ENCODE measurements at places on chromosomes 3 and 15.

GRCh38 chr3:197957790-197958133, 2.3 kb upstream of the LMLN start:
- no peak for DNase-seq

DNA sequence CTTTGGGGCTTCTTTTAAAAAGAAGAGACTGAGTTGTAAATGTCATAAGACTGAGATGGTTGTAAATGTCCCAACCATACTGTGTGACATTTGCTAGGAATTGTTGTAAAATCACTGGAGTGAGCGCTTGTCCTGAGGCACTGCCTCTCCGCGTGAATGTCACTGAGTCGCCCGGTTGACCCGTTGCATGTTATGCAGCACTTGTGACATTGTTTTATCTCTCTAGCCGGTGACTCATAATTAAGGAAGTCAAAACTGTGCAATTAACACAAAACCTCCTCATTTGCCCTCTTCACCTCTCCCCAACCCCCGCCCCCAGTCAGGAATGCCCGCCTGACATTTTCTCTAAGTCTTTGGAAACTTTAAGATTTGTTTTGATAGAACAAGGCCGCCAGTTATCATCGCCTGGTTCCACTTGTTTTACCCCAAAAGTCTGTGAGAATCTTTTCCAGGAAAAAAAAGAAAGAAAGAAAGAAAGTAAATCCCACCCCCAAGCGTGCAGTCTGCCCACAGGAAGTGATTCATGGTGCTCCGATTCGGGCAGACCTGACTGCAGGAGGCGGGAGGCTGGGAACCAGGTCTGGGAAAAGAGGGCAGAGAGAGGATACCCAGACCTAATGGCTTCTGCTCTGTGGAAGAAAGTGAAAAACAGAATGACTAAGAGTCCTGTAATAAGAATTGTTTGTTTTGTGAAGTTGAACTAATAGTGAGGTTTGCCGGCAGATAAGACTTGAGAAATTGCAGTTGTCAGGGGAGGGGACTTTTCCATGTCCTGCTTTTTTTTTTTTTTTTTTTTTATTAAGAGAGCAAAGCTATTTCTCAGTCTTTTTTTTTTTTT, 84.8 kb downstream of the SMAD3 start:
- no peak for DNase-seq

GRCh38 chr15:78830514-78831228, 19.4 kb upstream of the ADAMTS7 start:
- no peak for DNase-seq

GRCh38 chr15:68797191-68797590, 23.5 kb downstream of the ANP32A start:
- no peak for DNase-seq

GRCh38 chr15:50134524-50135024, 15.5 kb upstream of the ATP8B4 start:
- no peak for DNase-seq

DNA sequence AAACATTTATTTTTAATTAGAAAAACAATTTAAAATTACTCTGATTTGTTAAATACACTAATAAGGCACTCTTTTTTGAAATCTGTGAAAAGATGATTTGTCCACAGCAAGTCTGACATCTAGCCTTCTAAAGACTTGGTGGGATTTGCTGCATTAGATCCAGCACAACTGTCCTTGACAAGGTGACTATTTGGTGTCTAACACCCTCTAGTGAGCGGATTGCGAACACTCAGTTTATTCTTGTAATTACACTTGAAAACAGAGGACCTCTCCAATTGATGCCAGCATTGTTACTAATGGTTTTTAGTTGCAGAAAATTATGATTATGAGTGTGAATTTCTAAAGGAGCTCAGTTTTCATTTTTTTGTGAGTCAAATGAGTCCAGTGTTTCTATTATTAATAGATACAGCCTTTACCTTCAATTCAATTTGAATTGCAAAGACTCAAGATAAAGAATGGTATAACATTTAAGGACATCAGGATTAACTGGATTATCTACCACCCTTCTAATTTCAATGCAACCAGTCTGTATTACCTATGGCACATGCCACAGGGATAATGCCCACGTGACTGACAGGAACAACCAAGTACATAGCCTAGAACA, 29.7 kb upstream of the STRIT1 start:
- peak; percentile 51 for DNase-seq

- DNase-seq = peak; percentile 1
These were observed 107.9 kb downstream of the FMN1 start for GRCh38 chr15:33086500-33087121.

DNA sequence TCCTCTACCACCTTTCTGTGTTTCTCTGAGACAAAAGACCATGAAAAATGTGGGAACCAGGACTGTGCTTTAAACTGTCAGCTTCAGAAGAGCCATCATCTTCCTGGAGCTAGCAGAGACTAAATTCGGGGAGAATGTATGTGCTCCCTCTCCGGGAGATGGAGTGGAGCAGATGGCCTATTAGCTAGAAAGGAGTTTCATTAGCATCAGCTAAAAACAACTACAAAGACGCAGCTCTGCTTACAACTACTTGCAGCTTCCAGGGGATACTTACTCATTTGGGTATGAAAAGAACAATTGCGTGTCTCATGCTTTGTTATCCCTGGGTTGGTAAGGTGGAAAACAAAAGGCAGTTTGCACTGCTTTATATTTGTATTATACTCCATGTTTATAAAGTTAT, 159.6 kb downstream of the MFSD1 start:
- DNase-seq = no peak

DNA sequence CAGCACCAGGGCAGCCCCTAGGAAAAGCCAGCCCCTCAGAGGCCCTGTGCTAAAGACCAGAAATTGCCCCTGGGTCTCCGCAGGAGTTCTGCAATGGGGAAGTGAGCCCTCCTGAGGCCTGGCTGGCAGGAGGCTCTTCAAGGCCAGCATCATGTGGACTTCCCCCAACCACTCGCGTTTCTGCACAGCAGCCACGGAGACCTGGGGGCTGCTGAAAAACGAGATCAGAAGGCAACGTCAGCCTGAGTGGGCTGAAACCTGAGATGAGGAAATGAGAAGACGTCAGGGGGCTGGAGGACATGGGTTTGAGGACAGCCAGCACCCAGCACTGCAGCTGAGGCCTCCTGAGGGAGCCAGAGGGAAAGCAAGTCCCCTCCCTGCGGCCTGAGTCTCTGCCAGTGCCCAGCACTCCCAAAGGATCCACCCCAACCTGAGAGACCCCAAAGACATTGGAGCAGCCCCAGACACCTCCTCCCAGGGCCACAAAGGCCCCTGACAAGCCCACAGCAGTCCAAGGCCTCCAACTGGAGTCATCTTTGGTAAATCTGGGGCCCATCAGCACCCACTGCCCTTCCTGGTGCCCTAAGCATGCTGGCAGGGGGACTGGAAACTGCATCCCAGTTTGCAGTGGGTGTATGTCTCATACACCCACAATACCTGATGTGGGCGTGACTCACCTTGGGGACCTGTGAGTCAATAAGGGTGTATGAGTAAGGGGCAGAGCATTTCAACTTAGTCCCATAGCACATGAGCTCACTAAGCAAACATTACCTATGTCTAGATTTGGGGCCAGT, 29.2 kb upstream of the CYP11A1 start:
- DNase-seq = no peak

DNA sequence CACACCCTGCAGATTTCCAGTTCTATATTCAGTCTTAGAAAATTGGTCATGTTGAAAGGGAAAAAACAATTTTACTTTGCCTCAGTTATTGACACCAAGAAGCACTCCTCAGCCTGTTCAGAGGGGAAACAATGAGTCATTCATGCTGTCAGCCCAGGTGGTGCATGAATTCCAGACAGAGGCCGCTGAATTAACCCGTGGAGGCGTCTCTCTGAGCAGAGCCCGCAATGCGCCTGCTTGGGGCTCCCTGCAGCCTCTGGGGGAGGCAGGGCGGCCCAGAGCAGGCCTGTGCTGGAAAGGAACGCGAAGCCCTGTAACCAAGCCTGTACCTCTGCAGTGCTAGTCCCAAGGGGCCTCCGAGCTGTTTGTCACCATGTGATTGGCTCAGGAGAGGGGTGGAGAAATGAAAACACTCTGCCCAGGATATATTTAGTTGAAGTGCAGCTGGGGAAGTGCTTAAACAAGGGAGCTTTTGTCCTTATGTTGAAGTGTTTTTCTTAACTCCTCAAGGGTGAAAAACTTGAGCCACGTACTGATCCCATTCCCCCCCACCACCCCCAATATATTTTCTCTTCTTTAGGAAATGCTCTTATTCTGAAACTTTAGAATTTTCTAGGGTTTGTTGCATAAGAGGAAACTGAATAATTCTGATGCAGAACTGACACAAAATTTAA, 68.3 kb upstream of the CHD2 start:
- peak; percentile 95 for DNase-seq

GRCh38 chr3:15845475-15845874, 47.7 kb upstream of the ANKRD28 start:
- no peak for DNase-seq

DNA sequence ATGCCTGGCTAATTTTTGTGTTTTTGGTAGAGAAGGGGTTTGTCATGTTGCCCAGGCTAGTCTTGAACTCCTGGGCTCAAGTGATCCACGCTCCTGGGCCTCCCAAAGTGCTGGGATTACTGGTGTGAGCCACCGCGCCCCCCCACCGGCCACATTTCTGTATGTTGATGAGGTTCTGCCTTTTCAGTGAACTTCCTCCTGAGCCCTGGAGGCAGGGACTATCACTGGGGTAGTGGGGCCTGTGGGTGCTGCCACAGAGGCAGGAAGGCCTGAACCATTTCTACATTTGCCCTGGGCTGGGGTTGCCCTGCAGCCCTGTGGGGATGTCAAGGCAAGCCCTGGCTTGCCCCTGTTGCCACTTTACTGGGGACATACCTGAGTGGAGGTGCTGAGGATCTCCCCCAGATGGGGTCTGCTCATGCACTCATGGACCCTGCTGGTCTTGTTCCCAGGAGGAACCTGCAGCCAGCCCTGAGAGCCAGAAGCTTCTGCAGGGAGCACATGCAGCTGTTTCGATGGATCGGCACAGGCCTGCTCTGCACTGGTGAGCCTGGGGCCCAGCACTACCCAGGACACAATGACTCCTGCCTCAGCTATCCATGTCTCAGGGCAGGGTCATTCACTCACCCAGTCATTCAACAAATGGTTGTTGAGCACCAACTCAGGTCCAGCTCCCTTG, 5.7 kb downstream of the SLC28A1 start:
- no peak for DNase-seq

- DNase-seq = no peak
These were observed 21.2 kb downstream of the STARD5 start for GRCh38 chr15:81302701-81303109.

DNA sequence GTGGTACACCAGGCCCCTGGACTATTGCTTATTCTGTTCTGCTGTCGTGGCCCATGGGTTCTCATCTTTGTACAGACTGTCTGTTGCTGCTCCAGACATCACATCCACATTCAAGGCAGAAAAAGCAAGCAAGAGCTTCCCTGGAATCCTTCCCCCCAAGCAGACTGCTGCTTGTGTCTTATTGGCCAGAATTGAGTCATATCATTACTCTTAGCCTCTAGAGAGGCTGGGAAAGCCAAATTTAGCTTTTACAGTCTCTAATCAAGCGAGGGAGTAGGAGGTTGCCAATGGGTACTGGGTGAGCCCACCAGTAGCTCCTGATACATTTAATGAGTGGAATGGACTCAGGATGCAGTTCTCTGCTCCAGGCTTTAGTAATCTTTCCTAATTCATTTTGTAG, 39.4 kb downstream of the RAB6B start:
- no peak for DNase-seq

GRCh38 chr3:45535665-45536064, 58.9 kb upstream of the LIMD1 start:
- no peak for DNase-seq

GRCh38 chr3:191470545-191470944, 9.6 kb downstream of the PYDC2 start:
- no peak for DNase-seq

DNA sequence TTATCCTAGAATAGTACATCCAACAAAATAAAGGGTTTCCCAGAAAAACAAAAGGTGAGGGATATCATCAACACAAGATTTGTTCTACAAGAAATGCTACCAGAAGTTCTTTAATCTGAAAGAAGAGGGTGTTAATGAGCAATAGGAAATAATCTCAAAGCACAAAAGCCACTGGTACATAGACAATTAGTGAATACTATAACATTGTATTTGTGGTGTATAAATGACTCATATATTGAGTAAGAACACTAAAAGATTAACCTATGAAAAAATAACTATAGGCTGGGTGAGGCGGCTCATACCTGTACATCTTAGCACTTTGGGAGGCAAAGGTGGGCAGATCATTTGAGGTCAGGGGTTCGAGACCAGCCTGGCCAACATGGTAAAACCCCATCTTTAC, 210.2 kb upstream of the SLITRK3 start:
- no peak for DNase-seq

DNA sequence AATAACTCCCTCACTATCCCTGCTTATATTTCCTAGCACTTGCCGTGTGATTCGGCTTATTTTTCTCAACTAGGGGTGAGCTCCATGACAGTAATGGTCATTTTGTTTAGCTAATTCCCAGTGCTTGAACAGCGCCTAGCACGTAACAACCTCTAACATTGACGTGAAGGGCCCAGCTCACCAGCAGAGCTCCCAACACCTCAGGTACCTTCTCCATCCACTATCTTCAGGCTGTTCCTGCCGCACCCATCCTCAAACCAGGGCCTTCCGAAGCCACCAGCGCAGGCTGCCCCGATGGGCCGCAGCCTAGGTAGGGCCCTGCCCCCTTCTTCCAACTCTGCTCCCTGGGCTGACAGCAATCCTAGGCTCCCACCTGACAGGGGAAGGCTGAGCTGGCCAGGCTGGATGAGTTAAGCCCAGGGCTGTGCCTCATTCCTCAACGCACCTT, 751 bp upstream of the RPS17 start:
- no peak for DNase-seq

GRCh38 chr3:125003369-125003853, 52.4 kb downstream of the HEG1 start:
- no peak for DNase-seq

GRCh38 chr15:35465783-35466182, 80.2 kb downstream of the DPH6 start:
- no peak for DNase-seq

DNA sequence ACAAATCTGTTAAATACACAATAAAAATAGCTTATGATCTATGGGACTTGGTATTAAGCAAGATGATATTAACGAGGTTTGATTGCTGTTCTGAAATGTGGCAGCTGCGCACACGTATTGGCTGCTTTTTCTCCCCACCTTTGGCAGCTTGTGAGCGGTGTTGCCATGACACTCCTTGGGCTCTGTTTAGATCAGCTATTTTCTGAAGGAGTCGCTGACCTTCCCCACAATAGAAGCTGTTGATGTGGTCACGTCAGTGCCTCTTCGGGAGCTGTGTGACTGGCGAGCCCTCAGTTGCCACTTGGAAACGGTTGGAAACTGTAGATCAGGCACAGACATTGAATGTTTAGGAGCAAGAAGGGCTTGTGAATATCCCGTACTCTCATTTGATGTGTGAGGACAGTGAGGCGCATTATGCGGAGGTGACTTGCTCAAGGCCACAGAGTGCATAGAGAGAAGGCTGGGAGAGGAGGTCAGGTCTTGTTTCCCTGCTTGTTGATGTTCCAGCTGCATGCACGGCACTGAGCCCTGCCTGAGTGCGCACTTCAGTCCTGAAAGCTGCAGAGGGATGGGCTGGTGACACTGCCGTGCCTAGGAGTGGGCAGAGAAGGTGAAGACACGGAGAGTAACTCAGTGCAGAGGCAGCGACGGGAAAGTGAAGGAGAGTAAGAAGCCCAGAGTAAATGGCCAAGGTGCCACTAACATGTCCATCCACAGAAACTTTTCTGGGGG, 198.4 kb downstream of the LPP start:
- DNase-seq = no peak

- DNase-seq = no peak
These were observed 7.5 kb downstream of the PCSK6 start for GRCh38 chr15:101481917-101482525.
